ENCODE measurements at places on chromosomes 2 and 18. TPM values are rescaled to one million over a fixed set of nuclear protein-coding genes. Genes with fewer than 3 reads are reported as not detected.

DNA sequence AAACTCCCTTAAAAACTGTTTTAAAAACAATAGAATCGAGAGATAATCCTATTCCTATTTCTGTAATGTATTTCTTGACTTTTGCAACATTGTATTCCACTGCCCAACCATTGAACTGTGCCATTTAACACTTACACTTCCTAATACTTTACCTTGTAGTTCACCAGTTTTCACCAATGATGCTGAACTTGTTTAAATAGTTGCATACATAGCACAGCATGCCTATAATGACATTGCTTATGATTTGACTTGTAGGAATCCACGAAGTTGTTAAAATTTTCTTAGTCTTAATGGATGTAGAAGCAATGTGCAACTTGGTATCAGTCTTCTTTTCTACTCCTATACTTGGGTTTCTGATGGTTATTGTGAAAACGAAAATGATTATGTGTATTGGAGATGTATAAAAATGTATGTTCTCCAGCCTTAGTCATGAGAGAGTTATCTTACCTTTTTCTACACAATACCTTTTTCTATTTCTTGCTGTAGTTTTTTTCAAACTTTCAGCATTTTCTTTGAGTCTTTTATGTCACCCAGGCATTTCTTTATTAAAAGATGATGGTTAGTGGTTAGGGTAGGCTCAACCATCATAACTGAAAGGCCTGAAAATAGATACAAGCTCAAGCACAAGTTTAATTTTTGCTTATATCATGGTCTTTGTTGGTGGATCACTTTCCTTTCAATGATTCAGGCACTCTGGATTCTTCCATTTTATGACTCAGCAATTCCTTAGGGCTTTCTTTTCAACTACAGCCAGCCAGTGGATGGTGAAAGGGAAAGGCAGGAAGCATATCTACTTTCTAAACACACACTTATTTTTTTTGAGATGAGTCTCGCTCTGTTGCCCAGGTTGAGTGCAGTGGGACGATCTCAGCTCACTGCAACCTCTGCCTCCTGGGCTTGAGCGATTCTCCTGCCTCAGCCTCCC is 9.4 kb downstream of the GPD2 start:
- peak overlapping the region; percentile 38 for H3K27ac ChIP-seq
- no peaks in the 10 kb centered on the region for H3K27me3 ChIP-seq
- H3K4me3 ChIP-seq, result no peak overlapping the region
- no peaks in the 10 kb centered on the region for H3K36me3 ChIP-seq

DNA sequence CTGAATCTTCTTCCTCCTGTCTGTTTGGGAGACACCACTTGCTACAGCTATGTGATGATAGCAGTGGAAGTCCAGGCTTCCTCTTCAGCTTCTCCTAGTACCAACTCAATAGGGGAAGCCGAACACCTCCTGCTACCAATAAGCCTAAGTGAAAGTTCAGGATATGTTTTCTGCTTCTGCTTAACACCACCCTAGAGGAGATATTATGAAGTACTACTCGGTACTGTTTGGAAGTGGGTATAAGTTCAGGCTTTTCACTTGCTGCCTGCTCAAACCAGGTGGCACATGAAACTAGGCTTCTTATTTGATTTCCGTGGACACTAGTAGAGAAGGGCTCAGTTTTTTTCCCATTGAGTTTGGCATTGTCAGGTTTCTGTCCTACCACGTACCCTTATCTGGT is 99.8 kb downstream of the PTPN4 start:
- no peak overlapping the region for H3K27ac ChIP-seq
- H3K4me3 ChIP-seq, result no peak overlapping the region
- H3K4me1 ChIP-seq, result peaks cover 41% of the 10 kb centered on the region
- no peaks in the 10 kb centered on the region for H3K36me3 ChIP-seq
- H3K27me3 ChIP-seq, result no peaks in the 10 kb centered on the region
- DNase-seq, result no peak

DNA sequence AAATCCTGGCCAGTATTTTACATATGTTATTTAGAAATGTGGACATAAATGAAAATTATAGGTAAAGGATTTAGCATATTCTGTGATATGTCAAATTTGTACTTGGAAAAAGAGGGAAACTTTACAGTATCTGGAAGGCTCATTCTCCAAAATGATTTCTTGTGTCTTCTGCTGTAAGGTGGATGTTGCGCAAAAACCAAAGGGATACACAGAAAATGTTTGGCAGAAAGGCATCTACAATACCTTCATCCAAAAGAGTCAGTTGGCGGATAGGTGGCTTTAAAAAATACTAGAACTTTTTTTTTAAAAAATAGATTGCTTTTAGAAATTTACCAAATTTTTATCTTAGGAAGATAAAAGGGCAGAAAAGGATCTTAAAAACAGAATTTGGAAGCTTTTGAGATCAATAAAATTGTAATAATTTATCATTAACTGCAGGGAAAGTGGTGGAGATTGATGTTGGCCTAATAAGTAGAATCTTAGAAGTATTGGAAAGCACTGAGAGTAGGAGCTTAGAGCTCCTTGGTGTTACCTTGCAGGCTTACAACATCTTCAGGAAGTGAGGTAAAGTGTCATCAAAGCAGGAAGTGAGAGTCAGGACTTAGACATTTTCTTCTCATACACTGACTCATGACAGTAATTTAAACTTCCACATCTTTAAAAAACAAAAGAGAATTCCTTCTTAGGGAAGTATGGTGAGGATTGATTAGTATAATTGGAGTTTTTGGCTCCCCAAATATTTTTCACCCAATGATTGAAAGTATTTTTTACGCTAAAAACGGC is 2.1 kb downstream of the NABP1 start:
- no peaks in the 10 kb centered on the region for H3K27me3 ChIP-seq
- peak overlapping the region; percentile 80 for H3K4me3 ChIP-seq
- H3K36me3 ChIP-seq, result peaks cover 13% of the 10 kb centered on the region
- no peak for DNase-seq
- H3K27ac ChIP-seq, result peak overlapping the region; percentile 96

GRCh38 chr2:35292199-35292598 is 1063.4 kb upstream of the CRIM1 start:
- H3K27me3 ChIP-seq, result no peaks in the 10 kb centered on the region
- no peaks in the 10 kb centered on the region for H3K4me1 ChIP-seq
- H3K4me3 ChIP-seq, result no peak overlapping the region

DNA sequence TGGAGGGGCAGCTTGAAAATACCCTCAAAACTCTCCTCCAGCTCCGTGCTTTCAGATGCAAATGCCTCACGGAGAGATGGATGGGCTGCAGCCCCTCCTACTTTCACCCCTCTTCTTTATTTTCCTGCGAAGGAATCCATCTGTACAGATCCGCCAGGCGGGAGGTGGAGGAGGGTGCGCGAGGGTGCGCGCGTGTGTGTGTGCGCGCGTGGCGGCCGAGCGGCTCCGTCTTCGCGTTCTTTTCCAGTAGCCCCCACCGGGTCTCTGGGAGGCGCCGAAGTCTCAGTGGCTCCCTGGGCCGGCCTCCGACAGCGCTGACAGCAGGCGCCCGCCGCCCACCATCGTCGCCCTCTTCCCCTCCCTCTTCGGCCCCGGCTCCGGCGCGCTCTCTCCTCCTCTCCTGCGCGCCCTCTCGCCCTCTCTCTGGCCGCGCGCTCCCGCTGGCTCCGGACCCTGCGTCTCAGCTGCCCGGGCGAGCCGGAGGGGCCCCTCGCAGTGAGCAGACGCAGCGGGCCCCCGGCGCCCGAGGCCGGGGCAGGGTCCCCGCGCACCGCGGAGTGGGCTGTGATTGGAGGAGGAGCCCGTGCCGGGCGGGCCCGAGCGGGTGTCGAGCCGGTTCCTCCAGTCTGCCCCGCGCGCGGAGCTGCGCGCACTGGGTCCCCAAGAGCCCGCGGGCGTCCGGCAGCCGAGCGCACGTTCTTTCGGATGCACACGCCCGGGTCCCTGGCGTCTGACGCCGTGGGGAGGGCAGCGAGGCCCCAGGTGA is at the start of gene CDH7:
CDH7 (plus strand) TSS at position 624 of the 766 bp plus-strand sequence. CDS start 11,831 bp downstream, outside the sequence.
- peak; percentile 49 for DNase-seq
- no peak within 1 kb of the TSS for H3K27ac ChIP-seq
- H3K36me3 ChIP-seq, result no peaks in the 10 kb centered on the region
- no peaks in the 10 kb centered on the region for H3K4me1 ChIP-seq
- peak within 1 kb of the TSS; percentile 47 for H3K4me3 ChIP-seq

TMEM178A gene
- 1.0 TPM for total RNA-seq

Data from psoas muscle (tissue), 8 donors.